Left renal pelvis (tissue), 4 donors: ENCODE measurements at places on chromosomes 1 and 21.

DNA sequence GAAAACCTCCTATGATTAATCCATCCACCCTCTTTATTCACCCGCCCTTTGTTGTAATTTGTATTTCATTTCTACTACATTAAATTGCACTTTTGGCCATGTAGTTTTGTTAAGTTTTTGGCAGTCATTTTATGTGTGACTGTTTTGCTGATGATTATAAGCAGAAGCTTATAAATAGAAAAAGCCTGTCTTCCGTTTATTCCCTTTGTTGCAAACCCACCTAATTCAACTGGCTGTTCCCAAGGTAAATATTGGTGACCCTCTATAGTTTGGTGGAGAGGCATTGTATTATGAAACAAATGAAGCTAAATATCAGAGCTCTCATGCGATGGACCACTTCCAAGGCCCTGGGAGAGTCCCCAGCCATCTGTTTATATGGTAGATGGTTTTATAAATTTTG is 36.7 kb upstream of the IGSF3 start:
- no peak for DNase-seq

- no peak for DNase-seq
Observed at GRCh38 chr21:25985990-25986389, 184.6 kb downstream of the APP start.

DNA sequence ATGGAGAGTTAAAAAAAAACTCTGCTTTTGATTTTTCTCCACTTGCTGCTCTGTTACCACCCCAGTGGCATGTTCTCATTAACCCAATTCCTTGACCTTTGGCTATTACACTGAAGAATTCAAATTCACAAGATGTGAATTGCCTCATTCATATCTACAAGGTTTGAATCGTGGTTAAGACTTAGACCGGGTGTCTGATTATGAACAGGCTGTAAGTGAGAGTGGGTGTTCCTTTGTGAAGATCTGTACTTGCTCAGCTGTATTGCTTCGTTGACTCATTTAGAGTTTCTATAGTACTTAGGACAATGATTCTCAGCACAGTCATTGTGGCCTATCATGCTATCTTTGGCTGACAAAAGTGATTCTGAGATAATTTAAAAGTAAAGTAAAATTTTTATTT is 36.4 kb downstream of the DNM3 start:
- no peak for DNase-seq

DNA sequence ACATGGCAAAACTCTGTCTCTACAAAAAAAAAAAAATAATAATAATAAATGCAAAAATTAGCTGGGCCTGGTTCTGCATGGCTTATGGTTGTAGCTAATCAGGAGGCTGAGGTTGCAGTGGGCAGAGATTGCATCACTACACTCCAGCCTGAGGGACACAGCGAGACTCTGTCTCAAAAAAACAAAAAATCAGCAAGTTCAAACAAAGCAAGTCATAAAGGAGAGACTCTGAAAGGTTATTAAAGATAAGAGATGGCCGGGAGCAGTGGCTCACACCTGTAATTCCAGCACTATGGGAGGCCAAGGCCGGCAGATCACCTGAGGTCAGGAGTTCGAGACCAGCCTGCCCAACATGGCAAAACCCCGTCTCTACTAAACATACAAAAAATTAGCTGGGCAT is 28.8 kb downstream of the COP1 start:
- no peak for DNase-seq

- DNase-seq = no peak
Observed at GRCh38 chr1:31318146-31318545, 21.3 kb downstream of the ZCCHC17 start.

- DNase-seq = no peak
Observed at GRCh38 chr21:30947141-30947540, 65.8 kb upstream of the KRTAP11-1 start.

- DNase-seq = no peak
Observed at GRCh38 chr1:197183195-197183748, 36.8 kb upstream of the ASPM start.

DNA sequence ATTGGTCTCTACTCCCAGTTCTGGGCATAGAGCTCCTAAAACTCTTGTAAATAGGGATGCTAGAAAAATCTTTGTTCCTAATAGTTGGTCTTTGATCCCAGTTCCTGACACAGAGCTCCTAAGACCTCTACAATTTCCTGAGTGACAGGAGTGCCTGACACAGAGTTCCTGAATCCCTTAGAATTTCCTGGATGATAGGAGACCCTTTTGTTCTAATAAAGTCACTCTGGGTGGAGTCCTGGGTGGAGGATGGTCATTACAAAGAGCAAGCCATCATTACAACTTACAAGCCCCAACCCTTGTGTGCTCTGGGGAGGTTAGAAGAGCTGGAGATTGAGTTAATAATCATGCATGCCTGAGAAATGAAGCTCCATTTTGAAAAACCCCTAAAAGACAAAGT is 58.4 kb downstream of the ZZZ3 start:
- DNase-seq = no peak

DNA sequence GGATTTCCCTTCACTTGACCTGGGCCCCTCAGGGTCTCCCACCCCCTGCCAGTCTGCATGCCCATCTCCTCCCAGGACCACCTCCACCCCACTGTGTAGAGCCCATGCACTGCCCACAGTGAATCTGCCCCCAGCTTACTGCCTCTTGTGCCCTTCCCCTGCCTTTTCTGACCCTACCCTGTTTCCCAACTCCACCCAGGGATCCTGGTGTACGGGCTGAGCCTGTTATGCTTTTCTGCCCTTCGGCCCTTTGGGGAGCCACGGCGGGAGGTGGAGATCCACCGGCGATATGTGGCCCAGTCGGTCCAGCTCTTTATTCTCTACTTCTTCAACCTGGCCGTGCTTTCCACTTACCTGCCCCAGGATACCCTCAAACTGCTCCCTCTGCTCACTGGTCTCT is 1.9 kb downstream of the TMEM79 start:
- DNase-seq = no peak

GRCh38 chr1:32618673-32619221 is 31.6 kb downstream of the ZBTB8OS start:
- no peak for DNase-seq

DNA sequence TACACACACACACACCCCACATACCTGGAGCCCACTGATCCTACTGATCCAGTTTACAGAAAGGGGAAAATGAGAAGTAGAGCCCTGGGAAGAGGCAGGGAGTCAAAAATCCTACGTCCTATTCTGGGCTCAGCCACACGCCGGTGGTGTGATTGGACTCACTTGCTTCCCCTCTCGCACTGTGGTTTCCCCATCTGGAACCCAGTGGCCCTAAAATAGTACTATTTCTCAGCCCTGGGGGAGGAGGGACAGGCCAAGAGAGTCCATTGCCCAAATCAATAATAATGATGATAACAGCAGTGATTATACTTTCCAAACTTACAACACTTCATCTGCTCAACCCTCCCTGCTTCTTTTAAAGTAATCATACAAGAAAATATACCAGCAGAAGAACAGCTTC is 2.9 kb upstream of the PIGR start:
- DNase-seq = no peak

DNA sequence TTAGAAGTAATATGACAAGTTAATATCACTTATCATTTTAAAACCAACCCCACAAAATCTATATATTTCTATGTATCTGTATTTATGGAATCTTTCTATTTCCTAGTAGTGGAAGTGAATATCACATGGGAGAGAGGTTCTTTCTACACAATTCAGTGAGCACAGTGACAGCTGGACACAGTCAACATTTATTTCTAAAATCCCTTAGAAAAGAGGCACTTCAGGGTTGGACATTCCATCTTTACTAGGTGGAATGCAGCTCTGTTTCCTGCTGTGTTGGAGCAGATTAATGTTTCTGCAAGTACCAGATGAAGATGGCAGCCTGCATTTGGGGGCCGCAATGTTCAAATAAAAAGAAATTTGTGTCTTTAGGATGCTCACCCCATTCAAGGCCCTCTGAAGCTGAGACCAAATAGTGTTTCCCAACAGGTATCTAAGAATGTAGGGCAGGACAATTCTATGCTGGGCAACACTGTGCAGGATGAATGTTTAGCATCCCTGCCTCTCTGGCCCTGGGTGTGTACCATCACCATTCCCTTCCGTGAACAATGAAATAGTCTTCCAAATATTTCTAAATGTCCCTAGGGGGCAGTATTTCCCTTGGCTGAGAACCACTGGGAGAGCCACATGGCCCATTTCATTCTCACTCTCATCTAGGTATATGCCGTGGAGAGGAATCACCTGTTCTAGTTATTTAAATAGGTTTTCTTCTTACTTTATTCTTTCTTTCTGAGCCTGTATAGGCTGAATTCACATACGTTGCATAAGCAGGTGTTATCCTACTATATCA is 394.8 kb downstream of the PRDM2 start:
- peak; percentile 35 for DNase-seq

- DNase-seq = no peak
Observed at GRCh38 chr1:222732216-222733159, 4.5 kb upstream of the FAM177B start.

DNA sequence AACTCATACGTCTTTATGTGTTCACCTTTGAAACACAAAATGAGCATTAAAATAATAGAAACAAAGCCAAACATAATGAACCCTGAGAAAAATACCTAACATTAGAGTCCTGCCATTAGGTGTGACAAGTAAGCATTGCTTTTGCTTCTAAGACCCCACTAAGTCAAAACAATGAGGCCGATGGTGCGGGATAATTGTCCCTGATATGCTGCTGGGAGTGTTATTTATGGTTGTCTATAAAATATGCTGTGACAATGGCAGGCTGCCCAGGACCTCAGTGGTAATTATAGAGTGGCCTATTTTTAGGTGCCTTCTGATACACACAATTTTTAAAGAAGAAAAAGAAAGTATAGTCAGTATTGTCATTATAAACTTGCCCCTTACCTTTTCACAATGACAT is 1423.1 kb downstream of the AMY1C start:
- no peak for DNase-seq

- DNase-seq = no peak
Observed at GRCh38 chr1:90417126-90417525, 300.0 kb downstream of the BARHL2 start.

DNA sequence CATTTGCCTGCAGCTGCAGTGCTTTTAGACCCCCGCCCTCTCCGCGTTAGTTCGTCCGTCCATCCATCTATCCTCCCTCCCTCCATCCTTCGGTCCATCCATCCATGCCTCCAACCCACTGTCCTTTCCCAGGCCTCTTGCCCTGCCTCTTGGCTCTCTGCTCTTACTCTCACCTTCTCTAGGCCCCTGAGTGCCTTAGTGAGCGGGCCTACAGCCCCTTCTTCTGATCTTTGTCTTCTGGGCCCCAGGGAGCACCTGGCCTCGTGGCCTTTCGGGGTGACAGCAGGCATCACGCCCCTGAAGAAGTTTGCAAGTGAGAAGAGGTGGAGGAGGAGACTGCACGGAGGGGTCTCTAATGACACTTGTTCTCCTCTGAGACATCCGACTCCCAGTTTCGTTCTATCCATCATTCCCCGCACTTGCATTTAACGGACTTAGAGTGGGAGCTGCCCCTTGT is 842 bp downstream of the ATXN7L2 start:
- no peak for DNase-seq

DNA sequence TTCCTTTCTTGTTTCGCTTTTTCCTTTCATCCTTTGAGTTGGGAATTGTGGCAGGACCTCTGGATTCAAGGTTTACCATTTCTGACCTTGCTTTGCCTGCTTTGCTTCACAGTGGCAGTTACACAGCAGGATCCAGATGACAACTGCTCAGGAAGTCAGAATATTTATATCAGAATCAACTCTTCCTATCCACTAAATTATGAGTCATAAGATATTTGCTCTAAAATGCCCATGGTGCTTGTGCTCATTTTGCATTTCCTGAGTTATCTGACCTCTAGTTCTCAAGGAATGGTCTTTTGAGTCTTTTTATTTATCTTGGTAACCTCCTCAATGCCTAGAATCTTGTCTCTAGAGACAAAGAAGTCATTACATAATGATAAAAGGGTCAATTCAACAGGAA is 290.8 kb downstream of the LRRC7 start:
- no peak for DNase-seq

GRCh38 chr21:42263591-42264131 is 44.7 kb downstream of the ABCG1 start:
- DNase-seq = no peak

DNA sequence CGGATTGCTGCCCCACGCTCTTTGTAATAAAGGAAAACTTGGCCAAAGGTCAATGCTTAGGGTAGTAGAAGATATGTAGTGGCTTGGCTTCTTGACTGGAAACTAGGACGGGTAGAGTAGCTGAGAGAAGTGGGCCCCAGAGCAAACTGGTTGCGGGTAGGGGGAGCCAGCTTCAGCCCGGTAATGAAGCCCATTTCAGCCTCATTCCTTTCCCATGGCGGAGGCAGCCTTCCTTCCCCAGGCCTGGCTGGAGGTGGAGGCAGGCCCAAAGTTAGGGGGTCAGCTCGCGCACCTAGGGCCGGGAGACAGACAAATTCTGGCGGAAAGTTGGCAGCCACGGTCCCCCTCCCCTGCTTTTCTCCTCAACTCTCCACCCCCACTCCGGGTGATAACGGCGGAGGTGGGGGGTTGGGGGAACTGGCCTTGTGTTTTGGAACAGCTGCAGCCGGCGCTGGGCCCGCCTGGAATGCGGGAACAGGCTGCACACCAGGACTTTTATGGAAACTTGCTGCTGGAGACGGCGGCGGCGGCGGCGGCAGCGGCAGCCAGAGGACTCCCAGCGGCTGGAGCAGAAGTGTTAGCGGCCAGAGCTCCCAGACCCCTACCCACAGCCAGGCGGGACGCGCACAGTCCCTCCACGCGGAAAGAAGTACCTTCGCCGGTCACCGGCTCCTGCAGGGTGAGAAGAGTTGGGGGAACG is at the start of gene NEXN:
NEXN (plus strand) TSS at position 544 of the 700 bp plus-strand sequence. CDS start 27,483 bp downstream, outside the sequence.
- peak; percentile 56 for DNase-seq

- no peak for DNase-seq
Observed at GRCh38 chr1:180778782-180779398, 133.8 kb upstream of the KIAA1614 start.

- no peak for DNase-seq
Observed at GRCh38 chr1:40081871-40082270, 15.2 kb downstream of the PPT1 start.

- no peak for DNase-seq
Observed at GRCh38 chr1:3712573-3713535, 39.4 kb upstream of the CCDC27 start.

DNA sequence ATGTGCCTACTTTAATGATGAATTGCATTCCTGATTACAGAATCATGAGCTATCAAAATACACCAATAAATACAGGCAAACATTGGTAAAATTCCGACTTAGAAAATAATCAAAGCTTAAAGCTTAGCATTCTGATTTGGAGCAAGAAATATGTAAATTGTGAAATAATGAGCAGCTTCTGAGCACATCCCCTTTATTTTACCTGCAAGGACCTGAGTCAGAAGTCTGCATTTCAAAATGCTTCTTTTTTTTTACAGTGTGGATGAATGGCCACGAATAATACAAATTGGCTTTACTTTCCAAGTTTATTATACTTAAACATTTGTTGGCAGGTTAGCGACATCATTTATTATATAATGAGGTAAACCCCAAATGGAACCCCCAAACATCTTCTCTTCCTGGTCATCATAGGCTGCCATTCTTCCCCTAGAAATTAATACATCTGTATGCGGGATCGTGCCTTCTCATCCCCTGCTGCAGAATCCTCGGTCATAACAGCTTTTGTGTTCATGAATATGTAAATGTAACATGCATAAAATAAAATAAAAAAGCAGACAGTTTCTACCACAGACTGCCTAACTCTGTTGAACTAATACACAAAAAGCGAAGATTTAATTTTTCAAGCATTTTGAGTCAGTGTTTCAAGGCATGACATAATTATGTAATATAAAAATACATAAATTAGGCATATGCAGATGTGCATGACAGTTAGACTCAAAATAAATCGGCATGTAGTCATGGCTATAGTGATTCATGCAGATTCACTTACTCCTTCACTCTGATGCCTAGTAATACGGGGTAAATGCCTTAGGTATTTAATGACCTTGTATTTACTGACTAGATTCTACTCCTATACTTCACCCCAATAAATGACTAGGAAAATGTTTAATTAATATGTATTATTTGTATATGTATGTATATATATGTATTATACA is 339.7 kb downstream of the USP25 start:
- no peak for DNase-seq
